ENCODE measurements at places on chromosomes 7 and 10.

GRCh38 chr7:7791523-7791922 lies 73.1 kb upstream of the RPA3 start:
- DNase-seq: no peak

DNA sequence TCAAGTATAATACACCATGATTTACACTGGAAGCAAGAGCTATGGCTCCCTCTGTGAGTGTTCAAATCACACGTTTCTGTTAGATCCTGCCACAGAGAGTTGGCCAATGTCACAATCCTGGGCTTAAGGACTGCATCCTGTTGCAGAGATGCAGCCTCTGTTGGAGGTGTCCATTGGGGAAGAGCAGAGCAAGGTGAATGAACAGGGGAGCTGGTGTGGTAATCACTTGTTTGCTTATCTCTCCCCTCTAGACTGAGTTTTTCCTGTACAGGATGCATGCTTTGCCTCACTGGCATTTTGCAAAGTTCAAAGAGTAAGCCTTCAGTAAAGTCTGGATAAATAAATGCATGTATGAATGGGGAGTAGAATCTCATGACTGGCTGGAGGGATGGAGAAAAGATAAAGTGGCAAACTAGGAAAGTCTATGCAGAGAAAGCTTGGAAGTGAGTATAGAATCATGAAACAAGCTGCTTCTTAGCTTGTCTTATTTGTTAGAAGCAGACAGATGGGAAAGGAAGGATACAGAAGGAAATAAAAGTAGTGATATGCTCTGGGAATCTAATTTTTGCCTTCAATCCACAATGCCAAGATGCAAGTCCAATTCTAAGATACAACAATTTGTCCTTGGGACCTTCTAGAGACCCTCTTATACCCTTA lies 605.9 kb downstream of the KCNMA1 start:
- no peak for DNase-seq

- DNase-seq: no peak
These were observed 5.8 kb upstream of the DDIT4 start for GRCh38 chr10:72267819-72268399.

DNA sequence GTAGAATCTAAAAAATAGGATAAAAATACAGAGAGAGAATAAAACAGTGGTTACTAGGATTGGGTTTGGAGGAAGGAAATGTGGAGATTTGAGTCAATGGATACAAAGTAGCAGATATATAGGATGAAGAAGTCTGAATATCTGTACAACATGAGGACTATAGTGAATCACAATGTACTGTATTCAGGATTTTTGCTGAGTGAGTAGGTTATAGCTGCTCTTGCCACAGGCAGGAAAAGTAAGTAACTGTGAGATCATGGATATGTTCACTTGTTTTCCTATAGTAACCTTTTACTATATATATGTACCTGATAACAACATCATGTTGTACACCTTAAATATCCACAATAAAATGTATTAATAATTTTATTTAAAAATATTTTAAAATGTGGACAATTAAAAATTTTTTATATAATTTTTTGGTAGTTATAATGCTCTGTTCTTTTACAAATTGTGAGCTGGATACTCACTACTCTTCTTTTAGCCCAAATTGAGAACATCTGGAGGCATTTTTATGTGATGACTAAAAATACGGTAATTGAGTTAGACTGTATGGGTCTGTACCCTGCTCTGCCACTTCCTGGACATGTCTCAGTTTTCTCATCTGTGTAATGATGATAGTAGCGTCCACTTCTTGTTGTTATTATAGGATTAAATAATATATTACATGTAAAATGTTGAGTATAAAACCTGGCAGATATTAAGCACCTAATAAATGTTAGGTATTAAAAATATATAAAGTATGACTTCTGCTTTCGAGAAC lies 439.1 kb downstream of the AUTS2 start:
- DNase-seq: no peak

- no peak for DNase-seq
These were observed 471.3 kb downstream of the PARD3 start for GRCh38 chr10:34343764-34344163.

DNA sequence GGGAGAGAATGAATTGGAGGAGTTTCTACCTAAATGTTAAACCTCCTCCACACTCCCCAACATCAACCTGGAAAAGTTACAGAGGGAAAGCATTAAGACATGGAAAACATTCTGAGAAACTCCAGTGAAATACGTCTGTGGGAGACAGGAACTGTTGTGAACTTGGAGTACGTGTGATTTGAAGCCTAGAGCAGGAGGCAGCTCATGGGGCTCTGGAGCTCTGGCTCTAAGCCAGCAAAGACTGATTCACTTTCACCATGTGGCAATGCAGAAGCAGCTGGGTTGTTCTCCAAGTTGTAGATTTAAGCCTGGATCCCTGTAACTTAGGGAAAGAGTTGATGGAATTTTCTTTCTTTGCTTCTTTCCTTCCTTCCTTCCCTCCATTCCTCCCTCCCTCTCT lies 503.2 kb downstream of the NRG3 start:
- DNase-seq: peak; percentile 8

- DNase-seq: no peak
These were observed 143.0 kb downstream of the ARHGAP22 start for GRCh38 chr10:48461623-48462481.

DNA sequence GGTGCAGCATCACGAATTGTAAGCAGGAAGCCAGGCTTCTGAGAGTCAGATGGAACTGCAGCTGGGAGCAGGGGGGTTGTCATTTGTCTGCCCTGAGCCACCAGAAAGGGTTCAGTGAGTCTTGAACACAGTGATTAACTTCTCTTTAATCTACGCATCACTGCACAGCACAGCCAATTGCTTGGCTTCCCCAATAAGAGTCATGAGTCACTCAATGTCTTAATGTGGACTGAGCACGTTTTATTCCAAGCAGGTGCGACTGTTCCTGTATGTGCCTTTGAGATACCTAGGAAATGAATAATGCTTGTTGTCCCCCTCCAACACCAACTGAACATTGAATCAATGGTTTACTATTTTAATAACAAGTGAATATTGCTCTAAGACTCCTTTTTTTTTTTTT lies 26.0 kb upstream of the PLEKHA1 start:
- peak; percentile 63 for DNase-seq

DNA sequence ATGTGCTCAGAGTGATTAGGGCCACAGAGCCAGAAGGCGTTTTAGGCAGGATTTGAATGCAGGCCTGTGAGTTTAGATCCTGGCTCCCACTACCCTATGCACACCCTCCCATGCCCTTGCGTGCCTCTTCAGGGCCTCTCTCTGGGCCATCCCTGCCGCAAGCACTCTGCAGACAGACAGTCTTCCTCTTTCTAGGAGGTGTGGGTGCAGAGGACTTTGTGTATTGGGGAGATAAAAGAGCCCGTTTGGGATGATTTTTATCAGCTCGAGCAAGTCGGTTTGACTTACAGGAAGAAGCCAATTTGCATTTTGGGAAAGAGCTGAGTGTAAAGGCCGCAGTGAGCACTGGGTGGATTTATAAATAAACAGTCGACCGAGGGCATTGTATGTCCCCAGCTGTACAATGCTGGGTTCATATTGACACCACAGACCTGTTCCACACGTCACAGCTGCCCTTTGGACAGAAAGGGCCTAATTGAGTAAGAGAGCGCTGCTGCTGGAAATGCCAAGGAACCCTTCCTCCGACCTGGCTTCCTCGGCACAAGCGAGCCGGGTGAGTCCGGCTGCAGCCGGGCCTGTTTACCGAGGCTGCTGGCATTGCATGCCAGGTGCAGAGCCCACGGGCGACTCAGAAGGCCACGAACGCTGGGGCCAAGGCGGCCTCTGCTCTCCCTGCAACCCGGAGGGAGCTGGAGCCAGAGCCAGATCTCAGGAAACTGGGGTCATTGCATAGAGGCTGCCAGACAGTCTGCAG lies 25.1 kb downstream of the ZMIZ1 start:
- DNase-seq: no peak

- no peak for DNase-seq
These were observed 33.8 kb downstream of the MAP3K8 start for GRCh38 chr10:30467651-30468338.

DNA sequence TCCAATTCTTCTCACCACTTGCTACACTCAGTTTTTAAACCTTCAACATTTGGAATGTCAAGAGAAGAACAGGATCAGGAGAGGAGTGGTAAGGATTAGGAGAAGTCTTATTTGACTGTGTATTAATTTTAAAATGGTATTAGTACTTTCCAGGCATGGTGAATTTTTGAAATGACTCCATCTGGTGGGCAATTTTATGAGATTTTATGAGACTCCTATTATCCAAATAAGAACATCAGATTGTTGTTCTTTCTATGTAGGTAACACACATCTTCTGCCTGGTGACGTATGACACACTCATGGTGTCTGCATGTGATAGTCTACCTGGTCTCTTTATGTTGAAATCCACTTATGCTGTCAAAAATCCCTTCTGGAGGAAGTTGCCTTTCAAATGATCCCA lies 51.0 kb downstream of the SLC13A1 start:
- DNase-seq: no peak

GRCh38 chr10:114308531-114309363 lies 69.7 kb downstream of the VWA2 start:
- no peak for DNase-seq

DNA sequence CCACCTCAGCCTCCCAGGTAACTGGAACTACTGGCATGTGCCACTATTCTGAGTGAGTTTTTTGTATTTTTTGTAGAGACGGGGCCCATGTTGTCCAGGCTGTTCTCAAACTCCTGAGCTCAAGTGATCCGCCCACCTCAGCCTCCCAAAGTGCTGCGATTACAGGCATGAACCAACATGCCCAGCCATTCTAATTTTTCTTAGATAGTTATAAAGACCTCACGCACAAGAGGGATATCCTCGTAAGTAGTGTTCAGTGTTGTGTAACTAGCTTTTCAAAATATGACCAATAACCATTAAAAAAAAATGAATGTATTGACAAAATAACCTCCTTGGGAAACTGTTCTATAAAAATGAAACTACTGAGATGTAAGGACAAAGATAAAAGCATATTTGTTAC lies 90.5 kb upstream of the FERD3L start:
- DNase-seq: no peak

- DNase-seq: no peak
These were observed 5.0 kb downstream of the MYO1G start for GRCh38 chr7:44973610-44974401.

DNA sequence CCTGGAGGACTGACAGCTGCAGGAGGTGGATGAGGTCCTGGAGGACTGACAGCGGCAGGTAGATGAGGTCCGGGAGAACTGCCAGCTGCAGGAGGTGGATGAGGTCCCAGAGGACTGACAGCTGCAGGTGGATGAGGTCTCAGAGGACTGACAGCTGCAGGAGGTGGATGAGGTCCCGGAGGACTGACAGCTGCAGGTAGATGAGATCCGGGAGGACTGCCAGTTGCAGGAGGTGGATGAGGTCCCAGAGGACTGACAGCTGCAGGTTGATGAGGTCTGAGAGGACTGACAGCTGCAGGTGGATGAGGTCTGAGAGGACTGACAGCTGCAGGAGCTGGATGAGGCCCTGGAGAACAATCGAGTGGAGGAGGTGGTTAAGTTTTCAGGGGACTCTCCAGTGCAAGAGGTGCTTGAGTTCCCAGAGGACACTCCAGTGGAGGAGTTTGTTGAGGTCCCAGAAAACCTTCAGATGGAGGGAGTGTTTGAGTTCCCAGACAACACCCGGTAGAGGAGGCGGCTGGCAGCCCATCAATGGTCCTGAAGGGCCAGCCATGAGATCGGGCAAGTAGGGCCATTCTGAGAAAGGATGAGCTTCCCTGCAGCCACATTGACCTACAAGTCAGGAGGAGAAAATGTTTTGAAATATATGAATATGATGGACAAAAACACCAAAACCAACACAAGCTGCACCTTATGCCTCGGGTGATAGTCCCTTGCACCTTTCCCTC lies 4.7 kb upstream of the EIF5AL1 start:
- DNase-seq: no peak

DNA sequence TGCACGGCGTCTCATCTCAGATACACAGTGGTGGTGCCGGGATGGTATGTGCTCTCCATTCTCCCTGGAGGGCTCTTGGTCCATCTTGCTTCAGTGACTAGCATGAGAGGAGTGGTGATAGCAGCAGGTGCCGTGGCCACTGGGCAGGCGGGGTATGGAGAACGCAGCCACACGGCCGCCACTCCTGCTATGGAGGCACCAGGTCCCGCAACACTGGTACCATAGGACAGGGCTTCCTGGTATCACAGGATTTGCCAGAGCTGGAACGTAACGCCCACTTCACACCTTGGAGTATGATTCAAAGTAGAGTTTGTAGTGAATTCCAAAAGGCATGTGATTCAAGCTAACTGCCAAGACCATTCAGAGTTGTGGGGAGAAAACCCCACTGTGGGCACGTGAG lies 284.1 kb downstream of the DPP6 start:
- DNase-seq: no peak

- no peak for DNase-seq
These were observed 38.8 kb downstream of the SLC29A3 start for GRCh38 chr10:71357792-71358265.

DNA sequence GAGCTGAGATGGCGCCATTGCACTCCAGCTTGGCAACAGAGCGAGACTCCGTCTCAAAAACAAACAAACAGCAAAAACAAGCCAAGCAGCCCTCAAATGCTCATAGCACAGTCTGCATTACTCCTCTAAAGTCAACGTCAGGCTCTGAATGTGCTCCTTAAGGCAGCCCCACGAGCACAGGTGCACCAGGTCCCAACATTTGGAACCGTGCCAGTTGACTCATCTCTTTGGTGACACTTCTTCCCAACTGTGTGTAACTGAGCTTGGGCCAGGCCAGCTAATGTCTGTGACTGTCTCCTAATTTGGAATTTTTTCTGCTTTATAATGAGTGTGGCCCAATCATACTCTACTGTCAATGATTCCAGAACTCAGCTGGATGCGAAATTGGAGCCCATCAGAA lies 66.3 kb upstream of the EFCAB10 start:
- no peak for DNase-seq

- no peak for DNase-seq
These were observed 1073.9 kb downstream of the NXPH1 start for GRCh38 chr7:9507290-9507689.

DNA sequence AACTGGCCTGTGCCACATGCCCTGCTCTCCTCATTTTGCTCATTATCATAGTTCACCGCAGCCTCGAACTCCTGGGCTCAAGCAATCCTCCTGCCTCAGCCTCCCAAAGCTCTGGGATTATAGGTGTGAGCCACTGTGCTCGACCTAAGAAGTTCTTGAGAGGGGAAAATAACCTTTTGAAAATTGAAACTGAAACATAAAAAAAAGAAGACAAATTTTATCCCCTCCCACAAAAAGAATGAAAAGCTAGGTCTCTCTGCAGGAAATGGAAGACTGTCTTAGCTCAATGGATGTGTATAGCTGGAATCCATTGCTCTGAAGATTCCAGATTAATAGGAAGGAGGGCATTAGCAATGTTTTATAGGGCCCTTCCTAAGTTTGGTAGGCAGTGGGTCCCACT lies 2.0 kb upstream of the EXOC6 start:
- no peak for DNase-seq

DNA sequence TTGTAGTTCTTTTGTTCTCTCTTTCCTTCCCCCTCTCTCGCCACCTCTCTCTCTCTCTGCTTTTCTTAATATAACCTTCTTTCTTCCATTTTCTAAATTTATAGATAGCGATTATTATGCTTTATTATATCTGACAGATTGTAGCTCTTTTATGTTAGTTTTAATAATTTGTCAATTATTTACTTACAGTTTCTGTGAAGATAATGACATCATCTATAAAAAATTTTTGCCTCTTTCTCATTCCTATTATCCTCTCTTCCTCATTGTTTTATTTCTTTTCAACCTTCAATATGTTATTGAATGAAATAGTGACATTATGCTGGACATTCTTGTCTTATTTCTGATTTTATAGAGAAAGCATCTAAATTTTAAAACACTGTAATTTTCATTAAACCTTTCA lies 469.6 kb upstream of the NRG3 start:
- DNase-seq: no peak

All from left renal pelvis (tissue), 4 donors.